NCI-H524 (cell line): ENCODE measurements at places on chromosomes 16 and 17.

DNA sequence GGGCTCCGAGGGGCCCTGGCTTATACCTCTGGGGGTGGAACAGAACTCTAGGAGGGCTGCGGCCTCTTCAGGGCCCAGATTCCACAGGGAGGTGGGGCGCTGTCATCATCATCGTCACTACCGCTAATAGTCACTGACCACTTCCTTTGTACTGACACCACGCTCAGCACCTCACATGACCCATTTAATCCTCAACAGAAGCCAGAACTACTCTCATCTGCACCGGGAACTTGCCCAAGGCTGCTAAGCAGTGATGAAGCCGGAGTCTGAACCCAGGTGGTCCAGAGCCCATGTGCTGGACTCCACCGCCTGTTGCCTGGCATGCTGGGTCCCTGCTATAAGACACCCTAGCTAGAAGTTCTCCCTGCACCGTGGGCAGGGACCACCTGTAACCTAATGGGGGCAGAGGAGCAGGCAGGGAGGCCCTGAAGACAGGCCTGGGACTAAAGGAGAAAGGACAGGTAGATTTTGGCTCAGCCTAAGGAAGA is 12.0 kb downstream of the UNC13D start:
- DNase-seq, result no peak

DNA sequence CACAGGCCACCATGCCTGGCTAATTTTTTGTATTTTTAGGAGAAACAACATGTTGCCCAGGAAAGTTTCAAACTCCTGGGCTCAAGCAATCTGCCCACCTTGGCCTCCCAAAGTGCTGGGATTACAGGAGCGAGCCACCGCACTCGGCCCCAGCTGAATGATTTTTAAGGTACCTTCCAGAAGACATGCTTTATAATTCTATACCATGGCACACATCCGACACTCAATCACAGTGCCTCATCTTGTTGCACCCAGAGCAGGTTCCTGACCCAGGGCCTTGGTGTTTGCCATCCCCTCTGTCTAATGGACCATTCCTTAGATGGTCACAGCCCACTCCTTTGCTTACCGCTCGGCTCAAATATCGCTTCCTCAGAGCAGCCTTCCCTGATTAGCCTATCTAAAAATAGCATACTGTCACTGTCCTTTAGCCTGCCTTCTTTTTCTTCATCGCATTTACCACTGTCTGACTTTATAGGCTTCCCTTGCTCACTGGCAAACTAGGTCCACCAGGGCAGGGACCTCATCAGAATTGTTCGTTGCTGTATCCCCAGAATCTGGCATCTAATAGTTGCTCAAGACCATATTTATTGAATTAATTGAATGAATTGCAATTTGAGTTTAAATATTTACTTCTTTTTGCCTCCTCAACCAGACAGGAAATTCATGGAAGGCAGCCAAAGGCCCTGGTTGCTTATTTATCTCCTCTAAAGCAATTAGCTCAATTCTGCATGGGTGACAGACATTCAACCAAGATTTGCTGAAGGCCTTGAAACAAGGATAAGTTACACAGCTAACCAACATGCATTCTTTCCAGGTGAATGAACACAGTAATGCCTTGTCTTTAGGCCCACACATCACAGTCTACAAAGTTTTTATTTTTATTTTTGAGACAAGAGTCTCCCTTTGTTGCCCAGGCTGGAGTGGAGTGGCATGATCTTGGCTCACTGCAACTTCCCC is 6.3 kb upstream of the TENT4B start:
- no peak for DNase-seq

DNA sequence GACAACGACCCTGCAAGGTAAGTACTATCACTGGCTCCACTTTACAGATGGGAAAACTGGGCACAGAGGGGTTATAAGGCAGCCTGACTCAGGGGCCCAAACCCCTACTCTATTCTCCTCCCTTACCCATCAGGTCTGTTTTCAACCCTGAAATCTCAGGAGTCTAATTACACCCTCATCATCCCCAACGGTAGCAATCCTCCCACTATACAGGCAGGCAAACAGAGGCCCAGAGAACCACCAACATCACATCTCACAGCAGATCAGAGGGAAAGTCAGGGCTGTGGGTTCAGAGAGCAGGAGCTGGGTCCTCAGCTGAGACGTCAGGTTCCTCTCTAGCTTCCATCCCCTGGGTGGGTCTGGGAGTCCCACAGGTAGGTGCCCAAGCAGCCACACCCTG is 16.5 kb downstream of the JUP start:
- no peak for DNase-seq

GRCh38 chr17:3528880-3529511 is 28.6 kb downstream of the TRPV3 start:
- no peak for DNase-seq

- no peak for DNase-seq
Observed at GRCh38 chr17:59607817-59608403, 11.8 kb upstream of the CLTC start.

DNA sequence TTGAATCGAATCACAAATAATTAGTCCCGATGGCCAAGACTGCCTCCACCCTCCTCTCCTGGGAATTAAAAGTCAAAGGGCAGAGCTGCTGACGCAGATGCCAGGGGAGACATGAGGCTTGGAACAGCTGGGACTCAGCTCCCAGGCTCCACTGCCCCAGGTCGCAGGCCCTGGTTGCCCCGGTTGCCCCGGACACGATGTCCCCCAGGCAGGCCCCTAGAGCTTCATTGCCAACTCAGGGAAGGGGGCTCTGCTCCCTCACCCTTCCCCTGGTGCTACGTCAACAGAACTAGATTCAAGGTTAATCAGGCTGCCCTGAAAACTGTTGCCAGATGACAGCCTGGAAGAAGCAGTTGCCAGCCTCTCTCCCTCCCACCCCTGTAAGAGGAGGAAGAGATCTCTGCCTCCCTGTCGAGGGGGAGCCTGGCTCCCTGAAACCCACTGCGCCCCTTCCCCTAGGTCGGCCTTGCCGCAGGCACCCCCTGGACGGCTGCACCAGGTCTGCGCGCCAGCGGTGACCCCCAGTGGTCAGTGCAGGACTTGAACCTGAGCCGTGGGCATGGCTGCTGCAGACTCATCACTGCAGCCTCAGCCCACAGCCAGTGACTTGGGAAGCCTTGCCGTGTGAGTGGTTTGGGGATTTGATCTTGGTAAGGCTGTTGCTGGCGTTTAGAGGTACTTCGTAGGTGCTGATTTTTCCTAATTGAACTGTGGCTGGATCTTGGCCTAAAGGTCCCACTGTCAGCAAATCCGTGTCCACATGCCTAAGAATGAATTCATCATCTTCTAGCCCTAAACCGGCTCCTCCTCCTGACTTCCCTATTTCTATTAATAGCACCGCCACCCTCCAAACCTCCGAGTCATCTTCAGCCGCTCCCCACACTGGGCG is 84.1 kb upstream of the TOB1 start:
- peak; percentile 76 for DNase-seq

- no peak for DNase-seq
Observed at GRCh38 chr17:52026075-52026474, 132.4 kb downstream of the CA10 start.

GRCh38 chr17:74949455-74950115 is 13.9 kb downstream of the OTOP3 start:
- no peak for DNase-seq

- DNase-seq, result no peak
Observed at GRCh38 chr17:75850928-75851692, 4.0 kb downstream of the WBP2 start.

DNA sequence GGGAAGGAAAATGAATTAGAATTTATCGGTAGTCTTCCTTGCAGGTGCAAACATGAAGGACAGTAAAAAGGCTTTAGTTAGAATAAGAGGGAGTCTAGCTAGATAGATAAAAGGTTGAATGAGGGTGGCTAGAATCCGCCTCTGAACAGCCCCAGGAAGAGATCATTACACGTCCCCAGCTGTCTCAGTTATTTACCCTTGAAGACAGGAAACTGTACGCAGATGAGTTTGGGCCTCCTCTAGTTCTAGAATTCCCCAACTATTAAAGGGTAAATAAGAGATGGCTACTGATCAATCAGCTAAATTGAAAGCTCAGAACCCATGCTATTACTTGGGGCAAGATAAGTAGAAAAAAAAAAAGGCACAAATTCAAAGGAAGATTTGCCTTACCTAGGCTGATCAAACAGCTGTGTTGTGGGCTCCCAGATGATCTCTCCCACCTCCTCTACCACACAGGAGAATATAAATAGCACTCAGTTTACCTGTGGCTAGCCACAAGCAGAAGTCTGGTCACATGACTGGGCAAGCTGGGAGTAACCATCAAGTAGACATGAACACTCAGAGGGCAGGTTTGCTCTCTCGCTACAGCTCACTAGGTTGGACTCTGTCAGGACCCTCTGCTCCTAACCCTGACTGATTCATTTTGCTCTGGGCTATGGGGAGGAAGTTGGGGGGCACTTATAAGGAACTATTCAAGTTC is 17.0 kb downstream of the FAM117A start:
- no peak for DNase-seq

- DNase-seq, result peak; percentile 52
Observed at GRCh38 chr16:57745768-57746167, 10.2 kb downstream of the KATNB1 start.

DNA sequence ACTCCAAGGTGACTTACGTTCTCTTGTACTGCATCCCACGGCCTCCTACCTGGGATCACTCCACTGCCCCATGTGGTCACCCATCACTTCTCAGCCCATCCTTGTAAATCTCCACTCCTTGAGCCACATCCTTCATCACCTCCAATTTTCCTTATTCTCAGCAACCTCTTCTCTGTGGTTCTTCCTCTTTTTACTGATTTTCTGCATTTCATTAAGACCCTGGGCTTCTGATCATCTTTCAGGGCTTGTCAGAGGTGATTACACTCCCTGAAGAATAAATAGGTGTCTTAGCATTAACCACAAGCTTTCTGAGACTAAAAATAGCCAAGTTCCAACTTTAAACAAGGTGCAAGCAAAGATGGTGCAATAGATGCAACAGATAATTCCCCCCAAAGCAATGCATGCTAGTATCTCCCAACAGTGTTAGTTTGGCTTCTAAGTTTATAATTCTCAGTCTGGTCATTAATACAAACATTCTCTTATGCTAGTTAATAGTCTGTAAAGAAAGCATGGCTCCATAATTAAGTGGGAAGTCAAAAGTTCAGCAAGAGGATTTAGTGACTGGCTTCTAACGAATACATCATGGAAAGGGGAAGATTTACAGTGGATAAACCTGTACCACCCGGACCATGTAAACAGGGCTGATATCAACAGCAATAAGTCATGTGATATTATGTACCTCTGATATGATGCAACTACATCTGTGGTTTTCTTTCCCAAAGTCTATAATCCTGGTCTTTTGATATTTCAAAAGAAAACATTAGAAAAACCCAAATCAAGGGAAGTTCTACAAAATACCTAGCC is 47.4 kb upstream of the FOXJ1 start:
- DNase-seq, result no peak

- DNase-seq, result peak; percentile 83
Observed at GRCh38 chr16:19886073-19886941, 1.7 kb upstream of the GPRC5B start.

GRCh38 chr17:77601054-77601979 is 357.2 kb upstream of the TNRC6C start:
- DNase-seq, result no peak

DNA sequence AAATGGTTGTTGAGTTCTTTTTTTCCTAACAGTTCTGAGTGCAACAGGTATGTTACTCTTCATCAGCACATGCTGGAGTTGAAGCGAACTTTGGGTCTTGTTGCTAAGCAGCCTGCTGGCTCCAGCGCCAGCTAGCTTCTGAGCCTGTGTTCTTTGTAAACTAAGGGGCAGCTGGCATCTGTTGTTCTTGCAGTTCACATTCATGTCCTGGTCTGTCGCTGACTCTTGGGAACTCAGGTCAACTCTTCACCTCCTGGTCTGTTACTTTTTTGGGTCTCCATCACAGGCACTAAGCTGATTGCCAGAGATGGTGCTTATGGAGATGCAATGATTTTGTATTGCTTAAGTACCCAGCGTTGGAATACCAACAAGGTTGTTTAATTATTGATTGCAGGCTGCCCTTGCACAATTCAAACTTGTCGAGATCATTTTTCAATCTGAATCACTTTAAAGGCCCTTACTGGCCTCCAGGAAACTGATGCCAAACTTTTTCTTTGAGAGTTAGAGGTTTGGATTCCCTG is 40.9 kb downstream of the USP10 start:
- DNase-seq, result peak; percentile 44

DNA sequence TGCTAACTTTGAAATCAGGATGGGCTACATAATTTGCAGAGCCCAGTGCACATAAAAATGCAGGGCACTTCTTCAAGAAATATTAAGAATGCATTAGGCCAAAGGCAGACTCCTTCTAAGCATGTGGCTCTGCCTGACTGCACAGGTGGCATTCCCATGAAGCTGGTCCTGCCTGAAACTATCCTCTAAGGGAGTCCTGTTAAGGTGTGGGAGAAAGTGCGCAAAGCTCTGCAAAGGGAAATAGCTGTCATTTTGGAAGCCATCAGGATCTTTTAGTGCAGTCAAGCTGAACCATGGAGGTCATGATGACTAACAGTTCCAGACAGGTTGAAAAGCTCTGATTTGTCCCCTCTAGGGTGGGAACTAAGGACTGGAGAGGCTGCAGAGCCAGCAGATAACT is 41.9 kb upstream of the CRHR1 start:
- no peak for DNase-seq

GRCh38 chr17:50482110-50482509 is 3.5 kb downstream of the RSAD1 start:
- DNase-seq, result no peak

GRCh38 chr17:1880851-1881630 is 51.2 kb downstream of the RPA1 start:
- no peak for DNase-seq

DNA sequence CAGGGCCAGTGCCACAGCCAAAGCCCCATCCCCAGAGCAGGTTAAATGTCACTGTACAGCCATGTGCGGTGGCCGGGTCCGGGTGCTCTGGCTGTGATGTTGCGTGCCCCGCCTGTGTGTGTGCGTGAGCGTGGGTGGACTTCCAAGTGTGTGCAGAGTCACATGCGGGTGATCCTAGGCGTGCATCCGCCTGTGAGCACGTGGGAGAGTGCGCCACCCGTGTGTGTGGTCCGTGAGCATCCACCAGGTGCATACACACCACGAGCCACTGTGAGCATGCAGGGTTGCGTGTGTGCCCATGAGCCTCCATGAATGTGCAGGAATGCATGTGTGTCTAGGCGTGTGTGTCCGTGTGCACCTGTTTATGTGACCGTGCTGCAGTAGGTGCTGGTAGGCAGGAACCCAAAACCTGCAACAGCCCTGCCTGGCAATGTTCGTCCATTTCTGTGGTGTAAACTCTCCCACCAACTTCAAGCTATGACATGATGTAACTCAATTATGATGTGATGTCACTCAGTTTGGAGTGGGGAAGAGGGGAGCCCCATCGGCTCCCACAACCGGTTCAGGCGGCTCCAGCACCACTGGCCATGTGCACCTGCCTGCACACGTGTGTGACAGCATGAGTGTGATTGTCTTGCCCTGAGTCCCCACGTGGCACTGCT is 37.6 kb upstream of the ACSF3 start:
- no peak for DNase-seq

DNA sequence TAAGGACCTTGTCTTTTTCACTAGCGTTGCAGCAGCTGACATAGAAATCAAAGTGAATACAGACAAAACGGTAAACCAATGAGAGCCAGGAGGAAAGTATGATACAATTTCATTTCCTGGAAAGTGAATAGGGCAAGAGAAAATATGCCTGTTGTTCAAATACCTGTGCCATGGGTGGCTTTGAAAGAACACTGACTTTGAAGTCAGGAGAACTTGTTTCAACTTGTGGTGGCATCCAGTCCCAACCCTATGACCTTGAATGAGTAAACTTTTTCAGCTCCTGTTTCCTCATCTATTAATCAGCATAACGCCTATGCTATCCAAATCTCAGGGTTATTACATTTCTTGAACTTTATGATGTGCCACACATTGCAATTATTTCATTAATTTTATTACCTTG is 173.7 kb upstream of the HS3ST3A1 start:
- no peak for DNase-seq
